Jurkat, Clone E6-1 (cell line): ENCODE measurements at places on chromosomes 11 and 22.

DNA sequence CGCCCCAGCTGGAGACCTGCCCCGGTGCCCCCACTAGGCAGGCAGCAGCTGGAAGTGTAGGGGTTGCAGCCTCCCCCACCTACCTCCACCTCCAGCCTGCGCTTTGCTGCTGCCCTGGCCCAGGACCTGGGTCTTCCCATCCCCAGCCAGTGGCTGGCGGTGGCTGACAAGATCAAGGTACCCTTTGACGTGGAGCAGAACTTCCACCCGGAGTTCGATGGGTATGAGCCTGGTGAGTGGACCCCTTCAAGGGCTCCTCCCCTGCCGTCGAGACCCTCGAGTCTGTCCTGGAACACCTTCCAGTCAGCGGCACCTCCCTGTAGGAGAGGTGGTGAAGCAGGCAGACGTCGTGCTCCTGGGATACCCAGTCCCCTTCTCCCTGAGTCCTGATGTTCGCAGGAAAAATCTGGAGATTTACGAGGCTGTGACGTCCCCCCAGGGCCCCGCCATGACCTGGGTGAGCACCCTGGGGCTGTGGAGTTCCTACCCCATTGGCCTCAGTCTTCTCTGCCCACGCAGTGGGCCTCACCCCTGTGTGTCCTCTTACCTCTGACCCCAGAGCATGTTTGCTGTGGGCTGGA lies 4.4 kb downstream of the PGGHG start:
- DNase-seq, result no peak

DNA sequence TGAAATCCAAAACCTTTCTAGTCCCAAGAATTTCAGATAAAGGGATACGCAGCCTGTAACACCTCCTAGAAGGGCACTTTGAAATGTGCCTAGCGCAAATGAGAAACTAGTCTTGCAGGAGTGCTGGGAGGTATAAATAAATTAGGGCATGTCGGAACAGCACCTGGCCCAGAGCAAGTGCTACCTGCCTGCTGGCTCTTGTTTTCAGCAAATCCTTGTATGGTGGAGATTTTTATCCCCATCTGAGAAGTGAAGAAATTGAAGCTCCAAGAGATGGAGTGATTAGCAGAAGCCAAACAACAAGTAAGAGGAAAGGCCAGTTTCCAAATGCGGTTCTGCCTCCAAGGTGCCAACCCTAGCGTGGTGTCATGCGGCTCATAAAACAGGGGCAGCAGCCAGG lies 36.7 kb upstream of the TFIP11 start:
- no peak for DNase-seq

DNA sequence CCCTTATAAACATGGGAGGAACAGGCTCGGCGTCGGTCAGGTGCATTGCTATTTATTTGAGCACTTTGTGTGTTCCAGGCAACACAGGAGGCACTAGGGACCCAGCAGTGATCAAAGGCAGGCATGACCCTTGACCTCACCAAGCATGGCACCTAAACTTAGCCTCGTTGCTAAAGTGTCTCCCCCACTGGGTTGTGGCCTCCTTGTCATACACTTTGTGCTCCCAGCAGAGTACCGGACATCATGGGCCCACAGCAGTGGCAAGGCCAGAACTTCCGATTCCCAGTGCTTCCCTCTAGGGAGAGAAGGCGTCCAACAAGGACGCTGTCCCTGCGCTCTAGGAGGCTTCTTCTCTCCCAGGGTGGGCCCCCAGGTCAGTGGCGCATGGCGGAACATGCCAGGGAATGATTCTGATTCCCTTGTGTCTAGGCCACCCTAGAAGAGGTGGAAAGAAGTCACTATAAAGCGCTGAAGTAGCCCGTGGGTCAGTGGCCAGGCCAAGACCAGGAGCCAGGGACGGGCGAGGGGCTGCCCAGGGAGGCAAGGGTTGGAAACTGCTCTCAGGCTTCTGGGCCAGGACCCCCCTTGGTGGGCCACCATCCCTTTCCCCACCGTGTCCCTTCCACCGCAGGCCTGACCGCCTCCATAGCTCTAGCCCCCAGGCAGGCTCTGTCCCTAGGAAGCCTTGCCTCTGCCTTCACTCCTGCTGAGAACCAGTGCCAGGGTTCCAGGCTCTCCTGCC lies 19.7 kb downstream of the TOM1 start:
- DNase-seq, result no peak

DNA sequence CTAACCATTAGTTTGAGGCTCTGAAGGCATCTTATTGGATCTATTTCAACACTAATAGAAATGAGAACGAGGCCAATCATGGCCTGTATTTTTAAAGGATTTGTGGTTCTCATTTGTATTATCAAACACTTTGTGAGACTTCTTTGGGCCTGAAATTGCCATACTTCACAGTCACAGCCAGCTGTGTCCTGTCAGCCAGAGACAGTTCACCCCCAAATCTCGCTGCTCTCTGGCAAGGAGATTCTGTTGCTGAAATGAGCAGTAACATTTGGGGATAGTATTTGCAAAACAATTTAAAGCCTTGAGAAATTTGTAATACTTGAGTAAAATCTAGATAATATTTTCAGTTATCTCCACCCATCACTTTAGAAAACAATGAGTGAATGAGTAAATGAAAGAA lies 26.9 kb upstream of the TENM4 start:
- no peak for DNase-seq

DNA sequence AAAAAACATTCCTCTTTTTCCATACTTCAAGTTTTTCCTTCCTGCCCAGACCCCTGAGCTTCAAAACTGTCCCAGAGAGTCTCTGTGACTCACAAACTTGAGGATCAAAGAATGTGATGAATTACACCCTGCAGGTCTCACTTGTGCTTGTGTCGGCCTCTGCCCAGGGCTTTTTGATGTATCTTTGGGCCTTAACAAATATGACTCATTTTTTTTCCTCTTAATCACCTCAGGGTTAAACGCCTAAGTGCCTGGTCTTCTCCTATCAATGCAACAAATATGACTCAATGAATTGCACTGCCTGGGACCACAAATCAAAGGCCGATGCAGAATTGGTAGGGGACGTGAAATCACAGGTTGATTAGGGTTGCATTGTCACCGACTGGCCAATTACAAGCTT lies 267.7 kb downstream of the LARGE1 start:
- no peak for DNase-seq

DNA sequence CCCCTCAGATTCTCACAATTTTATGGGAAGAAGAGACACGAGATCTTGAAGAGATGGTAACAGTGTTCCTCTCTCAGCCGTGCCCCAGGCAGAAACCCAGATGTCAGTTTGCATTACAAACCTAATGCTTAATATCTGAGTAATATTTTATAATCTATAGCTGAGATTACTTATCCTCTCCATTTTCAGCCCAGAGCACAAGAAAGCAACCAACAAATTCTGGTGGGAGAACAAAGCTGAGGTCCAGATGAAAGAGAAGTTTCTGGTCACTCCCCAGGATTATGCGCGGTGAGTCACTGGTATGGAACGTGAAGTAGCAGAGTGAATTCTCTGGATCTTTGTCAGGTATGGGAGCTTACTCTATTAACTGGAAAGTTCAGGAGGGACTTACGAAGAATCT lies 884 bp downstream of the CENATAC start:
- no peak for DNase-seq

- DNase-seq, result no peak
Observed at GRCh38 chr11:19321351-19321750, 80.6 kb upstream of the E2F8 start.

- DNase-seq, result peak; percentile 91
Observed at GRCh38 chr11:36566407-36567053, 1.3 kb upstream of the RAG1 start.

DNA sequence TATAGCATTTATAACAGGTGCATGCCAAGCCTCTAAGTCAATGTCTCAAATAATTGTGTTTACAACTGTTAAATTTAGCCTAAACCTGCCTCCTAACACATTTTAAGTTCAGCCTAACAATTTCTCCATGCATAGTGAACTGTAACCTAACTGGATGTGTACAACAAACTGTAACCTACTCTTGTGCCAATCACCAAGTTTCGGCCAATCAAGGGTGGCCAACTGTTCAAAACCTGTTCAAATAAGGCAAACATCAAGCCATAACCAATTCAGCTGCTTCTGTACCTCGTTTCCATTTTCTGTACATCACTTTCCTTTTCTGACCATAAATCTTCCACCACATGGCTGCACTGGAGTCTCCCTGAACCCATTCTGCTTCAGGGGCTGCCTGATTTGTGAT lies 45.4 kb downstream of the PIK3C2A start:
- DNase-seq, result no peak

- DNase-seq, result peak; percentile 88
Observed at GRCh38 chr22:23705358-23705757, 14.5 kb downstream of the RGL4 start.

DNA sequence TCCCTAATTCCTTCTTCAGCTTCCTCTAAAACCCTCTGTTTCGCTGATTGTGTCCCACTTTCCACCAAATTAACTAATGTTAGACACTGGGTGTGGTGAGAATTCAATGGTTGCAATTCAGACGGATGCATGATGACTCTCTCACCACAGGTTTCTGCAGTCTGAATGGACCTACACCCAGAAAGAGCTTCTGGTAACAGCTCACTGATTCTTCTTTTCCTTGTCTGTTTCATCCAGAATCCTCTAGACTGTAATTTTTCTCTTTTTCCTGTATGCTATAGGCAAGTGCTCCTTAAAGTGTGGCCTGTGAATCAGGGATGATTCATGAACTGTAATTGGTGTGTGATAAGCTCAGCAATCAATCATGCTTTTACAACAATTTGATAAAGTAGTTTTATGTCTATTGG lies 18.1 kb downstream of the MMP10 start:
- no peak for DNase-seq

- DNase-seq, result no peak
Observed at GRCh38 chr11:7533199-7534041, 19.6 kb downstream of the PPFIBP2 start.

DNA sequence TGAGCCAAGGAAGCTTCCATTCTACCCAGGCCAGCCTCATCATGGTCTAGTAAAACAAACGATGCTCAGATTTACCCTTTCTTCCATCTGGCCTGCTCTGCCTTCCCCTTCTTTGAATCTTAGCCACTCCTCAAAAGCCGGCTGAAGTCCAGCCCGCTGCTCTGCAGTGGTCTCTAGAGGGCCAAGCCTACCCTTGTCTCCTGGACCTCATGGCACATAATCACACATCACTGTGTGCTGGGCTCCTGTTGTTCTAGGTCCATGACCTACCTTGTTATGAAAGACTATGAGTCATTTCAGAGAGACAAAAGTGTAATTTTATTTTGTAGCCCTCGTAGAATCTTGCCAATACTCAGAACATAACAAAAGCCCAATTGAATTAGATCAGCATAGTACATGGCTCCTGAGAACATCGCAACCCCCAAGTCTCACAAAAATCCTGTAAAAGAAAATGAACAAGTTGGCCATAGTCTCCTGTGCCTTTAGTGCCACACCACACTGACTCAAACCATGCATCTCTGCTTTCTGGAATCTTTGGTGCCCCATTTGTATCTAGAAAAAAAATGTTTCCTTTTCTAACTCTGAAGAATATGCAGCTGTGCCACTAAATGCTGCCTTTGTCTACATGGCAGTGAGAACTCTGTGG lies 192.7 kb downstream of the OPCML start:
- DNase-seq, result no peak

- no peak for DNase-seq
Observed at GRCh38 chr11:16606784-16607674, 131.4 kb upstream of the C11orf58 start.

GRCh38 chr11:33772300-33772699 lies 2.0 kb downstream of the FBXO3 start:
- no peak for DNase-seq

GRCh38 chr22:28246397-28246796 lies 327.3 kb upstream of the PITPNB start:
- DNase-seq, result no peak

- DNase-seq, result no peak
Observed at GRCh38 chr11:113247966-113248365, 66.4 kb upstream of the TTC12 start.

DNA sequence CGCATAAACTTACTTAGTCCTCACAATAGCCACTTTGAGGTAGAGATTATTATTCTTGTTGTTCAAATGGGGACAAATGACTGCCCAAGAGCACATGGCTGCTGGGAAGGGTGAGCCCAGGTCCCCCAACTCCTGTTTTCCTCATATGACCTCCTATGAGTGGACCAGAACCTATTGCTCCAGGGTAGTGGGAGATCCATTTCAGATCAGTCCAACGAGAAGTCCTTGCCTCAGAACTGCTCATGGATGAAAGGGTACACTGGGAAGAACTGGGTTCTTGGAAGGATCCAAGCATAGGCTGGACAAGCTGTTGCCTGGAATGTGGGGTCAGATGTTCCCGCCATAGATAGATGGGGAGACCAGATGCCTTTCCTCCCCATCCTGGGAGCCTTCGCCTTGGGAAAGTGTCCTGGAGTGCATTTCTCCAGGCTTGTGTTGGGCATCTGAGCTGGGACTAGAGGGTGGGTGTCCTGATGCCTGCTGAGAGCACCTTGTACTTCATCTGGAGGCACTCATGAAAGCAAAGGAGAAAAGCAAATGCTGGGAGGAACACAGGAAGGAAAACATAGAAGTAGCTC lies 146.3 kb upstream of the B3GAT1 start:
- DNase-seq, result no peak

DNA sequence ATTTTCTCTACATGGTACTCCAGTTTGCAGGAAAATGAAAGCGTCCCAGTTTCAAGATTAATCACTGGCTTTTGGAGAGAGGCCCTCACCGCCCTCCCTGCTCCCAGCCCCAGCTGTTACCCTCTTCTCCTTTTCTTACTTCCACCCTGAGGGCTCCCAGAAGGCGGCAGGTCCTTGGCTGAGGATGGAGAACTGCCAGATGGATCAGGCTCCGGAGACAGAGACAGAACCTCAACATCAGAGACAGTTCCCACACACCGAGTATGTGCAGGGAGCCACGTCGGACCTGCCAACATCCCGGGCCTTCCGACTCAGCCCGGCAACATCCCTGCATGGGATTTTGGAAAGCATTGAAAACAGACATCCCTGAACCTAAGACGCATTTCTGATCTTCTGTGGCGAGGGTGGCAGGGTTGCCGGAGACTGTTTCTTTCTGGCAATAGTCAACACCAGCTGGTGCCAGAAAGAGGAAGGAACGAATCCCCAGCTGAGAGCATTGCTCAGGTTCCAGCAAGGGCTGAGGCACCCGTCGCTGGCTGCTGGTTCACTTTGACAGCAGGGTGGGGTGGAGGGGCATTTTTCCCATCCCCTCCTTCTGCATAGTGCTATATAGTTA lies 467.1 kb downstream of the MIAT start:
- no peak for DNase-seq

DNA sequence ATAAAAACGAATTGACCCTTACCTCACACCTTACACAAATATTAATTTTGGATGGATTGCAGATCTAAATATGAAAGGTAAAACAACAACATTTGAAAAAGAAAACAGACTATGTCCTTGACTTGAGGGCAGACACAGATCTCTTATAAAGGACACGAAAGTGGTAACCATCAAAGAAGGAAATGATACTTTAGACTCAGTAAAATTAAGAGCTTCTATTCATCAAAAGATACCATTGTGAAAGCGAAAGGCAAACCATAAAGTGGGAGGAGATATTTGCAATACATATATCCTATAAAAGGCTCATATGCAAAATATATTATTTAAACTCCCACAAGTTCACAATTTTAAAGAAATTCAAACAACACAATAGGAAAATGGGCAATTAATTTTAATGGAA lies 5.0 kb downstream of the HEPACAM start:
- no peak for DNase-seq

- DNase-seq, result no peak
Observed at GRCh38 chr11:114607753-114608459, 12.3 kb upstream of the NXPE4 start.
